ENCODE measurements at places on chromosomes 11 and 22.
A peak's percentile ranks its signal among the peaks of the same experiment; 100 is the strongest.

GRCh38 chr11:128503245-128503991 lies 83.9 kb downstream of the ETS1 start:
- DNase-seq, result no peak

- DNase-seq, result no peak
Measured at GRCh38 chr22:48347311-48347710, 1480.4 kb downstream of the BRD1 start.

- no peak for DNase-seq
Measured at GRCh38 chr11:65549096-65549495, 9.1 kb downstream of the LTBP3 start.

DNA sequence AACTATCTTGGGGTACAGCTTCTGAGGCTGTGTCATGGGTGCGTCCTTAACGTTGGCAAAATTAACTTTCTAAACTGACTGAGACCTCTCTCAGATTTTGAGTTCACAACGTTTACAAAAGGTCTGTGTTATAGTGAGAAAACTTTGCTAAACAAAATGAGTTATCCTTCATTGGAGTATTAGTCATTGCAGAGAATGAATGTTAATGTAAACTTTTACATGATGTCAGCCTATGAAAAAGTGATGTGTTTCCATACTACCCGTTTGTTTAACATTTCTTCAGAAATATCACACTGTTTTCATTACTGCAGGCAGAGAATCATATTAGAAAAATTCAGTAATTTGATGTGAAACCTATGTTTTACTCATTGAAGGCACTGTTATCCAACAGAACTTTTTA lies 32.1 kb downstream of the HSD17B12 start:
- DNase-seq, result no peak

DNA sequence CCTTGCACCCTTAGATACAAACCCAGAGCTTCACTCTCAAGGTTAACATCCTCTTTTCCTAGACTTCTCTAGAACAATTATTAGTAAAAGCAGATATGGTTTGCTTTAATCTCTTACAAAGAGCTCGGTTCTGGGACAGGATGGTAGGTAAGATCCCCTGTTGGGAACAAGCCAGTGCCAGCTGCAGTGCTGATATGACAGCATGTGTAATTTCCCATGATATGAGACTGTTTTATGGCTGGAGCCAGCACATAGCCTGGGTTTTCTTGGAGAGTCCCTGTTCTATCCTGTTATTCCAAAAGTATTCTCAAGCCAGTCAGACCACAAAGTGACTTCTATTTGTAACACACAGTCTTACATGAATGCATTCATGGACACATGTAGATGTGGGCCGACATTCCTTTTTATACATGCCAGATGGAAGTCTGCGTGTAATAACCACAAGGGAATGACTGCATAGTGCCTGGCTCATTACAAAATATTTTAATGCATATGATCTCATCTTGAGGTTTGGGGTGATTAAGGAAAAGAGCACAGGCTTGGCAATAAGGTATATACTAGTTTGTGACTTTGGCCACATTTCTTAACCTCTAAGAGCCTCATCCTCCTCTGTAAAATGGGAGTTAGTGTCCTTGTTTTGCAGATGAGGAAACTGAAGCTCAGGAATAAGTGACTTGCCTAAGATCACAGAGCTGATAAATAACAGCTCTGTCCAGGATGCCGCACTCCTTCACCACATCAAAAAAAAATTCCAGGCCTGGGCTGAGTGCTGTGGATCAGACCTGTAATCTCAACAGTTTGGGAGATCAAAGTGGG lies 21.8 kb downstream of the CLMP start:
- DNase-seq, result no peak

GRCh38 chr11:126821827-126822226 lies 178.7 kb downstream of the KIRREL3 start:
- no peak for DNase-seq

- peak; percentile 78 for DNase-seq
Measured at GRCh38 chr11:62337303-62338181, at the start of gene ASRGL1. TSS of gene ASRGL1 (plus strand) at chr11:62337448. CDS start at chr11:62337978, 530 bp downstream.

- no peak for DNase-seq
Measured at GRCh38 chr11:131311776-131312514, 58.5 kb upstream of the NTM start.

DNA sequence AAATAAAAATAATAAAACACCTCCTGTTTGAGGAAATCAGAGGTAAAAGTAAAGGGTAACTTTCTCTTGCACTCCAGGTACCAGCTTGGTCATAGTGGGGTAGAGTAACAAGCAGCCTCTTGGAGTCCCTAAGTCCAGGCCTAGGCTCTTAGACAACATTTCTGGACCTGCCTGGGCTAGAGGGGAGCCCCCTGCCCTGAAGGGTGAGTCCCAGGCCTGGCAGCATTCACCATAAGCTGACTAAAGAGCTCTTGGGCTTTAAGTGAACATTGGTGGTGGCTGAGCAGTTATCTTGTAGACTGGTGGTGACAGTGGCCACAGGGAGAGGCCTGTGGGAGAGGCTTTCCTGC lies 18.6 kb upstream of the OR56A3 start:
- no peak for DNase-seq

DNA sequence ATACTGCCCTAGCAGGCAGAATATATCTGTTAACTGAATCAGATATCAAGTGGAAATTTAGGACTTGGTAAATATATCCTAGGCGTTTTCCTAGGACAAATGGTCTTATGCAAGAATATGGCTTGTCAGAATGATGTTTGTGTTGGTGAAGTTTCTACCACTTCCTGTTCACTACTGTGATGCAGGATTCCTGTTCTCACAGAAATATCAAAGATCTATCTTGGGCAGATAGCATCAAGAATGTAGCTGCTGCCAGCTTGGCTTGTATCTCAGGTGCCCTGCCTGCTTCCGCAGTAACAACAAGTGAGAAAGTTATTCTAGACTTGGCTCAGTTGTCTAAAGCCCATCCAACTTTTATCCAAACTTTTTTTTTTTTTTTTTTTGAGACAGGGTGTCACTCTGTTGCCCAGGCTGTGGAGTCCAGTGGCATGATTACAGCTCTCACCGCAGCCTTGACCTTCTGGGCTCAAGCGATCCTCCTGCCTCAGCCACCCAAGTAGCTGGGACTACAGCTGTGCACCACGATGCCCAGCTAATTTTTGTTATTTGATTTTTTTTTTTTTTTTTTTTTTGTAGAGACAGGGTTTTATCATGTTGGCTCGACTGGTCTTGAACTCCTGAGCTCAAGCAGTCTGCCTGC lies 61.3 kb downstream of the PPME1 start:
- no peak for DNase-seq

DNA sequence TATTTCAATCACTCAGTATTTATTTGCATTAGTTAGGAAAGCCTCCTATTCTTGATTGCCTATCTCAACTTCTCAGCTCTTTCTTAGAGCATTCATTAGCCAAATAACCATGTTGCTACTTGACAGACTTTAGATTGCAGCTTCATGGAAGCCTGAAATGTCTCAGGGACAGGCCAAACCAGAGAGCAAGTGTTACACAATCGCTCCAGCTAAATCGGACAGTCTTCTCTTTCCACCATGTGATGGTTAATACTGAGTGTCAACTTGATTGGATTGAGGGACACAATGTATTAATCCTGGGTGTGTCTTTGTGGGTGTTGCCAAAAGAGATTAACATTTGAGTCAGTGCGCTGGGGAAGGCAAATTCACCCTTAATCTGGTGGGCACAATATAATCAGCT lies 106.5 kb upstream of the DRD2 start:
- no peak for DNase-seq

DNA sequence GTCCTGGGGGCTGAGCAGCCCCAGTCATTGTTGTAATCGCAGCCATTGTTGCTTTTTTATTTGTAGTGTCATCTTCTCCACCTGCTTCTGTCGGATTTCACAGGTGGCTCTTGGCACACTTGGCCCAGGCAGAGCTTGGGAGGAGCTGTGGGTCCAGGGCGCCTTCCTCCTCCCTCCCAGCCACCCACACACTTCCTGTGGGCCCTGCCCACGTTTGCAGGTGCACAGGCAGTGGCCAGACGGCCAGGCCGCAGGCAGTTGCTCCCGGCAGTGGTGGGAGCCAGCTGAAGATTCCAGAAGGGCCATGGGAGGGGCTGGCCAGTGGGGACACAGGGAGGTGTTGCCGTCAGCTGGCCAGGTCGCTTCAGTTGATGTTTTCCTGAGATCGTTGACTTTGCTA lies 1191.9 kb downstream of the BRD1 start:
- no peak for DNase-seq

GRCh38 chr11:38476808-38477575 lies 1879.0 kb upstream of the RAG2 start:
- DNase-seq, result no peak

DNA sequence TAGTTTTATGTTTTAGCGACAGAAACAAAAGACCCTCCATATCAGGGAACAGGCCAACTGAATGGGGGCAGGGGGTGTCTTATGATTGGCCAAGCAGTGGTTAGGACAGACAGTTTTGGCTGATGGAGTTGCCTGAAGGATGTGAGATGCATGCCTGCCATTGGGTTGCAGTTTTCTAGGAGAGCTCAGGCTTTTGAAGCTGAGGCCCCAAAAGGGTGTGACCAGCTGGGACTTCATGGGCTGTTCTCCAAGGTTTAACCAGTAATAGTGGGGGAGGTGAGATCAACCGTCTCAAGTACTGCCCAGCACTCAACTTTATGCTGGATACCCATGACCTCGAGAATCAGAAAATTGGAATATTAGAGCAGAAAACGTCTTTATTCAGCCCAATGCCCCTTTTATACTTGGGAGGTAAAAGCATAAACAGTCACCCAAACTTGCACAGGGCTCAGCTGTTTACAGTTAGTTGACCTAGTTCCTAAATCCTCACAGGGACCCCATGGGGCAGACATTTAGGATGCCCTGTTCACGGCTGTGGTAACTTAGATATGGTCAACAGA lies 13.5 kb downstream of the DTX4 start:
- no peak for DNase-seq

DNA sequence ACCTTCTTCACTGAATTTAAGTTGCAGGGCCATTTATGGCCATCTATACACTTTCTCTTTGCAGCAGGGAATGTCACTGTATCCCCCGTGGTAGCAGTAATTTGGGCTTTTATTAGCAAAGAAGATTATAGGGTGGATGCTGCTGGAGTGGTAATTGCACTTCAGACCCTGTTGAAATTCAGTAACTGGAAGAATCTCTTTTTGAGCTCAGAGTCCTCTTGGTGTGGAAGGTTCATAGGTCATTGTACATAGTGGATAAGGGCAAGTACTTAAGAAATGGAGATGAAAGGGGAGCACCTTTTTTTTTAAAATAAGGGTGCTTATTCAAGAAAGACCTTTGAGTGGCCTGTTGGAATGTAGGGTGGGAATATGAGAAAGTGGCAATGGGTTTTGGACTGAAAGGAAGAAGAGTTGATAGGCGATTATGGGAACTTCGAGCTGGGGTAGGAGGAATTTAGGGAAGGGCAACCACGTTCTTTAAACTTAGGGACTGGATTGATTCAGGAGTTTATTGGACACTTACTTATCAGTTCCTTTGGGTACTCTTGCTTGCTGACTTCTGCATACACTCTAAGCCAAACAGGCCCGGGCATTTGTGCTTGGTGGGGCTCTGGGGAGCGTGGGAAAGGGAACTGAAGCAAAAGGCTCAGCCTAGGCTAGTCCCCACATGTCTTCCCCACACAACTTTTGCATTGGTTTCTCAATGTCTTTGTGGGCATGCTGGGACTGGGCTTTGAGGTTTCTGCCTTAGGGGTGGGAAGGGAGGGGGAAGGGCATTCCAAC lies 26.5 kb downstream of the CTNND1 start:
- no peak for DNase-seq

GRCh38 chr11:125954945-125955640 lies 9.2 kb downstream of the VSIG10L2 start:
- no peak for DNase-seq

DNA sequence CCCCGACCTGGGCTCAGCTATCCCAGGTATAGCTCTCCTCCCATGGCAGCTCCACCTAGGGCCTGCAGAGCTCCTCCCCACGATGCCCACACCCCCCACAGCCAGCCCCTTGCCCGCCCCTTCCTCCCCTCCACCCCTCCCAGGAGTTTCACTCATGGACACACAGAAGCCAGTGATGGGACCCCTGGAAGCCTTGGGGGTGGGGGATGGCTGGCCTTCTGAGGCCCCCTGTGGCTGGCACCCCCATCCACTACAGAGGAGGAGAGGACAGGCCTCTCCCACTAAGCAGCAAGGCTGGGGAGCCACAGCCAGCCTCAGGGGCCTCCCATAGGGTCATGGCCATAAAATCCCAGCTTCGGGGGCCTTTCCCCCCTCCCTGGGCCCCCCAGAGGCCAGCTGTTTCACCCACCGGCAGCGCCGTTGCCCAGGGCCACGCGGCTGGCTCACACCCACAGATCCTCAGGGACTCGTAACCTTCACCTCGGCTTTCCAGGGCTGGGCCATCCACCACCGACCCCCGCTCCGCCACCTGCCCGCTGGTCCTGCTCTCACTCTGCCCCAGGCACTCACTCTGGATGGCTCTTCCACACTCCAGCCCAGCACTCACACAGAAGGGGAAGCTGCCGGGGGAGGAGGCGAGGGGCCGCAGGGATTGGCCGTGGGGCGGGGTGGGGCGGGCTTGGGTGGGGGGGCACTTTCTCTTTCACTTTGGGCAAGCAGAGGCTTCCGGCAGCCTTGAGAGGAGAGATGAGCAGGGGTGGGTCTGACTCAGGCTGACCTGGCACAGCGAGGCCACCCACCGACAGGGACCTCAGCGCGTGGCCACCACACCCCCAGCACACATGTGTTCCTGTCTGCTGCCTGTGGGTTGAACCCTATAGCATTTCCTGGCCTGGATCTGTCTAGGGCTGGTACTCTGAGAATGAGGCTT lies 2.2 kb downstream of the SLC25A22 start:
- peak; percentile 87 for DNase-seq

DNA sequence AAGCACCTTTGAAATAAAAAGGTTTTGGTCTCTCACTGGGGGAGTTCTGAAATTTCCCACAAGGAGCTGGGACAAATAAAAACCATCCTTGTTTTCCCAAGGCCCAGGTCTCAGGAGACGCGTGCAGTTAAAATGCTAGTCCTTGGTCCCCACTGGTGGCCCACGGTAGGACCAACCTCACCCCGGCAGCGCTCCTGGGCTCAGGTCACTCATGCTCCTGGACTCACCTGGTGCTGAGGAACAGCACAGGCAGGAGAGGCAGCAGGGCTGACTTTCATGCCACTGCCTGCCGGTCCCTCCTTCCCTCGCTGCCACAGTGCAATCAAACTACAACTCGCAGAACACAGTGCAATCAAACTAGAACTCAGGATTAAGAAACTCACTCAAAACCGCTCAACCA lies 356.8 kb upstream of the CCDC179 start:
- DNase-seq, result no peak
